GM23248 (cell line): ENCODE measurements at places on chromosomes 5 and 9. TPM values are rescaled to one million over a fixed set of nuclear protein-coding genes. Genes with fewer than 3 reads are reported as not detected.

The SPATA31C2 gene
- total RNA-seq: not detected in 2 replicates

The POU4F3 gene
- total RNA-seq: 0.13 TPM in 1 of 2 replicates, not detected in the other

The KCNT1 gene
- total RNA-seq: not detected in 2 replicates

The C9orf50 gene
- total RNA-seq: 0.32 TPM in 1 of 2 replicates, not detected in the other

The MTAP gene
- 26.7 and 29.8 TPM in 2 replicates for total RNA-seq

The TLR4 gene
- 11.9 and 13.8 TPM in 2 replicates for total RNA-seq
